ENCODE measurements at places on chromosomes 1 and 21. TPM values are rescaled to one million over a fixed set of nuclear protein-coding genes. Genes with fewer than 3 reads are reported as not detected.

Gene PLA2G2F
- not detected for total RNA-seq

Gene PADI2
- 2.0 TPM for total RNA-seq

Gene KRTAP13-2
- not detected for total RNA-seq

Gene DMBX1
- total RNA-seq: 5.6 TPM

GRCh38 chr1:162706003-162706402 lies 73.7 kb downstream of the DDR2 start:
- H3K4me1 ChIP-seq: no peaks in the 10 kb centered on the region
- H3K27me3 ChIP-seq: no peaks in the 10 kb centered on the region
- no peaks in the 10 kb centered on the region for H3K36me3 ChIP-seq
- H3K4me3 ChIP-seq: no peak overlapping the region
- no peak for DNase-seq
- no peak overlapping the region for H3K27ac ChIP-seq

- no peak overlapping the region for H3K27ac ChIP-seq
- H3K4me3 ChIP-seq: no peak overlapping the region
- no peaks in the 10 kb centered on the region for H3K4me1 ChIP-seq
- peaks cover 43% of the 10 kb centered on the region for H3K27me3 ChIP-seq
Observed at GRCh38 chr21:33940164-33940880, 24.7 kb upstream of the ATP5PO start.

GRCh38 chr21:42621819-42622177 lies 31.6 kb upstream of the PDE9A start:
- H3K4me1 ChIP-seq: peaks cover 4% of the 10 kb centered on the region
- no peaks in the 10 kb centered on the region for H3K36me3 ChIP-seq
- H3K27ac ChIP-seq: peak overlapping the region; percentile 64
- H3K27me3 ChIP-seq: peaks cover 6% of the 10 kb centered on the region
- H3K4me3 ChIP-seq: no peak overlapping the region

DNA sequence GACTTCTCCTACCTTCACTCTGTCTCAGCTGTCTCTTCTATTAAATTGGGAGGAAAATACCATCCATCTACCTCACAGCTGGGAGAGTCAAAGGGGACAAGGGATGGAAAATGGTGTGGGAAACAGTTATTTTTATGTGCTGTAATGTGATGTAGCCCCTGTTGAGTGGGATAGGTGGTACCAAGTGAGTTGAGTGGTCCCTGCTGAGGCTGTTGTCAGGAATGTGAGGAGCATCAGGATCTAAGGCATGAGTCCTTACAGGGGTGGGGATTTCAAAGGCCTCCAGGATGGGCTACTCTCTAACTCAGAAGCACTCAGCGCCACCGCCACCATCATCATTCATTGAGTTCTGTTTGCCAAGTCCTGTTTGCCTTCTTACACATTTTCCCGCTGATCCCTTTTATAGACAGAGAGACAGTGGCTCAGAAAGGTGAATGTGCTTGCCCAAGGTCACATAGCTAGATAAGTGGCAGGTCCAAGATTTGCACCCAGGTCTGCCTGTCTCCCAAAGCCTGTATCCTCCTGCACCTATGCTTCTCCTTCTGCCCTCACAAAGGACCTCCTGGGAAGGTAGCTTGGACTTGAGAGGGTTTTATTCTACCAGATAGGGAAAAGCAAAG lies 4.6 kb upstream of the ID3 start:
- H3K27ac ChIP-seq: no peak overlapping the region
- DNase-seq: peak; percentile 74
- H3K4me3 ChIP-seq: no peak overlapping the region
- H3K36me3 ChIP-seq: no peaks in the 10 kb centered on the region
- H3K27me3 ChIP-seq: no peaks in the 10 kb centered on the region

- H3K36me3 ChIP-seq: no peaks in the 10 kb centered on the region
- DNase-seq: no peak
- H3K4me3 ChIP-seq: no peak overlapping the region
Observed at GRCh38 chr1:42418516-42418915, 37.3 kb downstream of the ZMYND12 start.

DNA sequence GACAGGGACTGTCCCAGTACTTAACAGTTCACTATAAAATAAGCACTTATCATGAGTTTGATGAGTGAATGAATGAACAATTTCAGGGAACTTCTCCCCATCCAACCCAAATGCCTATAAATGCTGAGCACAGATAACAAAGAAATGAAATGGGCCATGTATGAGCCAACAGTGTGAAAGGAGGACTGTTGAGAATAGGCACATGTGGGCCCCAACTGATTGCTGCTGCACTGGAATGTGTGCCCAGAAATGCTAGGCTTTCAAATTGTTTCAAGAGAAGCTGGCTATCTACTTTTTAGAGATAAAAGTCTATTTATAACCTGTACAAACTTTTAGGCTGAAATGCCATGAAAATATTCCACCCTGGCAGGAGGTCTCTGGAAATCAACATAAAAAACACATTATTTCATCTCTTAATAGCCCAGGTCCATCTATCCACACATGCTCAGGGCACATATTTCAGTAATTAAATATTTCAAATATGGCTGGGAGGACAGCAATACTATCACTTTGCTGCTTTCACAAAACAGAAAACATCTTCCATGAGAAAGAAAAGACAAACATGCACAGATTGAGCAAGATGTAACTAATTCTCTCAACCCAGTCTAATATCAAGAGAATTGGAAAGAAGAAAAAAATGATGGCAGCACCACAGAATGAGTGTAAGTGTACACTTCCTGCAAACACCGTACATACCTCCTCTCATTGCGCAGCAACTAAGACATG lies 49.8 kb downstream of the COLGALT2 start:
- H3K4me3 ChIP-seq: no peak overlapping the region
- DNase-seq: no peak
- peaks cover 4% of the 10 kb centered on the region for H3K4me1 ChIP-seq
- no peaks in the 10 kb centered on the region for H3K27me3 ChIP-seq
- H3K27ac ChIP-seq: no peak overlapping the region
- no peaks in the 10 kb centered on the region for H3K36me3 ChIP-seq

DNA sequence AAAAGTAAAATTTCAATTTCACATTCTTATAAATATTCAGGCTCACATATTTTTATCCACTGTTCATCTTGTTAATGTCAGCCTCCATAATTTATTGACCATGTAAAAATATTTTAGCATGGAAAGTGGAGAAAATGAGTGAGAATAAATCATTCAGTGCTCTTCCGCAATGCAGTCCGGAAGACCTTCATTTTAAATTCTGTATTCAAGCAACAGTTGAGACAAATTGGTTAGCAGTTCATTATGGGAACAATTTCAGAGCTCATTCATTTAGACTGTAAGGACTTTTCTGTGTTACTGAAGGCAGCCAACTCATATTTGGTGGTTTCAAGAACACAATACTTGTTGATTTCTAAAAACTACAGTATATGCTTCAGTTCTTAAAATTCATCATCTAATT lies 97.8 kb downstream of the TYW3 start:
- H3K27ac ChIP-seq: no peak overlapping the region
- H3K36me3 ChIP-seq: no peaks in the 10 kb centered on the region
- DNase-seq: no peak
- no peak overlapping the region for H3K4me3 ChIP-seq

DNA sequence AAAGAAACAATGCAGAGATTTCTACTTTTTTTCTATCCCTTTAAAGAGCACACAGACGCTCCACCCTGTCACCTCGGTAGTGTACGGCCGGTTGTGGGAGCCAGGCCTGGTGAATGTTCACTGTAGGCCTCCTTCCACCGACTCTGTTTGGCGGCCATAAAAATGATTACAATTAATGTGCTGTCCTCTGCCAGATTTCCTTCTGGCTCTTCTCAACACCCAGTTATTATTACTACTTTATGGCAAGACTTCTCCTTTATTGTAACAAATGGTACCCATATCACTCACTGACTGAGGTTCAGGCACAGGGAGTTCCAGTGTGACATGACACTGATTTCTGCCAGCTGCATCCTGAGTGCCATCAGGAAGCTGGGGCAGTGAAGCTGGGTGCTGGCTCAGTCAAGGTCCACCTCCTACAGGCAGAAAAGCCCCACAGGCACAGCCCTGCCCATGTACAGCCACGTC lies 37.4 kb downstream of the GPR161 start:
- H3K4me1 ChIP-seq: no peaks in the 10 kb centered on the region
- H3K27ac ChIP-seq: no peak overlapping the region
- no peaks in the 10 kb centered on the region for H3K27me3 ChIP-seq
- H3K36me3 ChIP-seq: peaks cover 84% of the 10 kb centered on the region
- no peak for DNase-seq

Measured in endodermal cell (in vitro differentiated cells).